ENCODE measurements at places on chromosomes 13 and 19. TPM values are rescaled to one million over a fixed set of nuclear protein-coding genes. Genes with fewer than 3 reads are reported as not detected.

The NUMBL gene
- 36.7 TPM for polyA plus RNA-seq

The CNN1 gene
- 43.0 TPM for polyA plus RNA-seq

The PALM gene
- 47.0 TPM for polyA plus RNA-seq

The ZNF836 gene
- polyA plus RNA-seq: 9.0 TPM

The FSD1 gene
- polyA plus RNA-seq: 1.2 TPM

The POSTN gene
- 1,188 TPM for polyA plus RNA-seq

- DNase-seq: no peak
These were observed 45.5 kb upstream of the C13orf46 start for GRCh38 chr13:114019367-114019766.

DNA sequence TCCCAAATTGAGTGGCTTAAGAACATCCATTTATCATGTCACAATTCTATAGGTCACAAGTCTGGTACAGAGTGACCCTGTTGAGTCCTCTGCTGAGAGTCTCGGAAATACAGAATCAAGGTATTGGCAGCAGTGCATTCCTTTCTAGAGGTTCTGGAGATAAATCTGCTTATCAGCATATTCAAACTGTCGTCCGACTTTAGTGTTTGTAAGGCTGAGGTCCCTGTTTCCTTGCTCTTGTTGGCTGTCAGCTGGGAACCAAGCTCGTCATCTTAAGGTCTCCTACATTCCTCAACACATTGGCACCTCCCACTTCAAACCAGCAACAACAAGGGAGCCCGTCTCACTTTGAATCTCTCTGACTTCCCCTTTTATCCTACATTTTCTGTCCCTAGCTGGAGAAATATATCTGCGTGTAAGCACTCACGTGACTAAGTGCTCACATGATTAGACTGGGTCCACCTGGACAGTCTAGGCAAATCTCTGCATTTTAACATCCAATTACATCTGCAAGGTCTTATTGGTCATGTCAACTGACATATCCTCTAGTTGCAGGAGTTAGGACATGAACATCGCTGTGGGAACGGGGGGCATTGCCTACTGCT, 886.8 kb downstream of the PCDH9 start:
- no peak for DNase-seq

DNA sequence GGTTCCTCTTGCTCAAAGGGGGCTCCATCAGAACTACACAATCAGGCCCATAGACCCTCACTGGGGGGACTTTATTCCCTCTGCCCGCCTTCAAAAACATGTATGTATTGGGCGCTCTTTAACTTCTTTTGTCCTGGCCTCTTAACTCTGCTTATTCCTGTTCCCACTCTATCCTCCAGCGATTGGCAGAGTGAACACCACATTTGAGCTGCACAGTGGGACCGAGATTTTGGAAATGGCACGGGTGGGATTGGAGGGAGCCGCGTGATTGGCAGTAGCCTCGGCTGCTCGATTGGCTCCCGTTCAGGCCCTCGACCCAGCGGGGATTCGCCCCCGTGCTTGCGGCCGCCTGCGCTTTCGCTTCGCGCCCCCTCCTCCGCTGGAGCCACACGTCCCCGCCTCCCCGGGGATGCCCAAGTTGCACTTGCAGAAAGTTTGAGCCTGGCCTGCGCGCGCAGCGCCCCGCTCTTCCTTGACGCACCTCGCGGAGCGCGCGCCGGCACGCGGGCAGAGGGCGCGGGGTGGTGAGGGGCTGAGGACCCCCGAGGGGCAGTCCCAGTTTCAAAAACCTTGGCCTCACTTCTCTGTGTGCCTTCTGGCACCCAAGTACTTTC, at the start of gene ZIC5:
Gene ZIC5, minus strand, starts transcription at position 192 of the 614 bp plus-strand sequence. Its CDS starts 164 bp downstream, at position 28.
- no peak for DNase-seq

DNA sequence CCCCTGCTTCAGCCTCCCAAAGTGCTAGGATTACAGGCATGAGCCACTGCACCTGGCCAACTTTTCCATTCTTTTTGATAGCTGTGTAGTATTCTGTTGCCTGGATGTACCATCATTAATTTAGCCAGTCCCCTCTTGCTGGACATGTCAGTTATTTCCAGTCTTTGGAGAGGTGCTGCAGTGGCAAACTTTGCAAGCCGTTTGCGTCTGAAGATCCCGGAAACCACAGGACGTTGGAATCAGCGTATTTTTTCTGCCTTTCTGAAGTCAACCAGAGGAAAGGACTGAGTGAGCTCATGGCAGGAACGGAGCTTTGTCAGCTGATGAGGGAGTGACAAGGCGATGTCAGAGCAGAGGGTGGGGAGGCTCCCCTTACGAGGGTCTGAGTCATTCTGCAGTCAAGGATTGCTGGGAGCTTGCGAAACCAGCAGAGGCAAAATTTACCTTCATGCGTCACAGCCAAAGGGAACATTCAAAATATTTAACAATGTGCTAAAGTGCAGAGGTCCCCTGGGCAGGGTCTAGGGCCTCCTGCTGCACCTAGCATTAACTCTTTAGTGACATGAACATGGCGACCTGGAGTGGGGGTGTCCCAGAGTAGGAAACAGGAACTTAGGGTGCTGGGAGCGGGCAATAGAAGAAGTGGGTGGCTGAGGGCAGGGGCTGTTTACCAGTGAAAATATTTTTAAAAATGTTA, 5.6 kb downstream of the C5AR1 start:
- no peak for DNase-seq

DNA sequence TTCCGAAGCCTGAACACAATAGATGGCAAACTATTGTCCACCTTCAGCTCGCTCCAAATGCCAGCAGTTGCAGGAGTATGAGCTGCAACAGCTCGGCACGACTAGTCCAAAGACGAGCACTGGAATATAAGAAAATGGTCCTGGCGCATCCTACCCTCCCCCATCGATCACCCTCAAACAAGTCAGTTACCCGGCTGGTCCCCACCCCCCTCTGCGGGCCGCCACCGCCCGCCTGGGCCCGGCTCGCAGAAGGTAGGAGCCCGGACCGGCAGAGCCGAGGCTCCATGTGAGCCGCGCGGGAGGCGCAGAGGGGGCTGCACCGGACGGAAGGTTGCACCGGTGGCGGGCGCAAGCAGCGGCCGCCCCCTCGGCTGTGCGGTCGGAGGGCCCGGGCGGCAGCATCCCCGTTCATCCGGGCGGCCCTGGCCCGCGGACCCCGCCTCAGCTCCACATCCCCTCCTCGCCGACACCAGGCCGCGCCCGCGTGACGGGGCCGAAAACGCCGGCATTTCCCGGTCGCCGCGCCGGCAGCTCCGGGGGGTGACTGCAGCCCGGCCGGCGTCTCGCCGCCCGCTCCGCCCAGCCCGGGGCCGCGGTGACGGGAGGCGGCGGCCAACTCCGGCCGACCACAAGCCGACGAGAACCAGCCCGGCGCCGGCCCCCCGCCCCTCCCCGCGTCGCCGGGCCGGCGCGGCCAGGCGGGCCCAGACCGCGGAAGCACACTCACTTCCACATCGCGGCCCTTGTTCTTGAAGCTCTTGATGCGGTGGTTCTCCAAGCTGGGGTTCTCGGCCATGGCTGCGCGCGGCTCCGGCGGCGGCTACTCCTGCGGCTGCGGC, 552 bp downstream of the KPNA3 start:
- peak; percentile 44 for DNase-seq

DNA sequence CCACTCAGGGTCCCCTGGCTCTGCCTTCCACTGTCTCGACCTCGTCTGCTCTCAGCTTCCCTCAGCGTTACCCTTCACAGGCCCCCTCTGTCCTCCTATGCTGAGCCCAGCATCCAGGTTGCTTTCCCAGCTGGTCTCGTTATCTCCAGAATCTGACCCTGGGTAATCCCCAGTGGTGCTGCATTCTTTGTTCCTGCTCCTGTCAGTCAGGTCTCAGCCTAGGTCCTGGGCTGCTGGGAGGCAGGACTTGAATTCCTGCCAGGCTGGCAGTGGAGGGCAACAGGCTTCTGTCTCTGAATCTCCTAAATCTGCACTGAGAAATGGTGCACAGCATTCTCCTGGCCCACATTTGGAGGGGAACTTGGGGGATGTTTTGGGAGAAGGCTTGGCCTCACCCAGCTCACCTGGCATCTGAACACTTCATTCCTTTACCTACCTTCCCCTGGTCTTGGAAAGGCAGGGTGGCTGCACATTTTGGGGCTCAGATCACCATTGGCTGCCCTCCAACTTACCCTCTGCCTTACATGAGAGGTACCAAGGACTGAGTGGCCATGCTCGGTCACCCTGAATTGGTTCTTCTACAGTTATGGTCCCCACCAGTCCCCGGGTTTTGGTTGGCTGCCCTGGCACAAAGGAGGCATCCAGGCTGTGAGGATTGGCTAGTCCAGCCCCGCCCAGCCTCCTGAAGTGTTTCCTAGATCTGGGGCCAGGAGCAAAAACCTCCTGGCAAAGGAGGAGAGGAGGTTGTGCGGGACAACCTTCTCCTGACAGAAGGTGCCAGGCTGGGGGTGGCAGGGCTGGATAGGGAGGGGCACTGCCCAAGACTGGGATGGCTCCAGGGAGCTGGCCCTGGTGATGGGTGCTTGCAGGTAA, at the start of gene CYP4F8:
Gene CYP4F8, plus strand, starts transcription at position 712 of the 873 bp plus-strand sequence. CDS start 399 bp downstream, outside the sequence.
- DNase-seq: no peak

DNA sequence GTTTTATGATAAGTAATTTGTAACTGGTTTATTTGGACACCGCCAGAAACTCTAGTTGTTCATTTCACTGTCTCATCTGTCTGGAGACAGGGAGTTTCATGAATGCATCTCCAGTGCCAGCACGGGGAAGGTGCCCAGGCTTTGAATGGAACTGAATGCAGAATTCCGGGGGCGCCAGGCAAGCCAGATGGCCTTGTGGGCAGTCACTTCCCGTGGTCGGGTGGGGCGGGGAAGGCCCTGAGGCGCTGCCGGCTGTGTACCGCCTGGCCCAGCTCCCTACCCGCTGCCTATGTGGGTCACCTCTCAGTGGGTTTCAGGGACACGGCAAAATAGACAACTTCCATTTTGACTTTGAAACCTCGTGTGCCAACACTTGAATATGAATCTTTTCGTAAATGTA, 28.8 kb upstream of the MCF2L start:
- no peak for DNase-seq

DNA sequence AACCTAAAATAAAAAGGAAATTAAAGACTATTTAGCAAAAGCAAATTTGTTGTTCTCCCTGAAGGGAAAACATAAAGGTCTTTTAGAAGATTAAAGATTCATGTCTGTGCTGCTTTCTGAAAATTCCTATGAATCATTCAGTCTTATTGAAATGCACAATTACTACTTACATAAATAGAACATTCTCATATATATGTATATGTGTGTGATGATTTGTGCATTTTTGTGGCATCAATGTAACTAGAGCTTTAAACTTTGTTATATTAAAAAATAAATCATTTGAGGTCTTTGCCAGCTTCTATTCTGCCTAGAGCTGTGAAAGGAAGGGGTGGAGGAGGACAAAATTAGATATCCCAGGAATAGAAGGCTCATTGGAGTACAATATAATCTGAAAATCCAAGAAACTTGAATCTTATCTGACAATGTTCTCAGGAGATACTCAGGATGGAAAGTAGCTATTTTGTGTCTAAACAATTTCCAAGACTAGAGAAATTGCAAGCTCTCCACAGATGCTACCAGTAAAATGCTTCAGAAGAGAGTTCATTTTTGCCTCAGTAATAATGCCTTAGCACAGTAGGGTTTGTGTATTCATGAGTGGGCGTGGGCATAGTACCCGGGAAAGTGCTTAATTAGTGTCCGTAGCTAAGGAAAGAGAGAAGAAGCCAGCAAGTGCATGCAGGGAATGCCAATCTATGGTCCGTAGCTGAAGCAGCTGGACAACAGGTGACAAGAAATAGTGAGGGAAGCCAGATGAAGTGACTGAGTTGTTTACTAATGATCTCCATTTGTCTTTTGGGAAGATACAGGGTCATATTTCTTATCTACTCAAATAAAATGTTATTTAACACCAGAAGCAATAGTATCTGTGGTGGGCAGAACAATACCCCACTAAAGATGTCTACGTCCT, 395.5 kb upstream of the NBEA start:
- no peak for DNase-seq

- DNase-seq: peak; percentile 62
These were observed 962 bp upstream of the IRS2 start for GRCh38 chr13:109787135-109787954.

DNA sequence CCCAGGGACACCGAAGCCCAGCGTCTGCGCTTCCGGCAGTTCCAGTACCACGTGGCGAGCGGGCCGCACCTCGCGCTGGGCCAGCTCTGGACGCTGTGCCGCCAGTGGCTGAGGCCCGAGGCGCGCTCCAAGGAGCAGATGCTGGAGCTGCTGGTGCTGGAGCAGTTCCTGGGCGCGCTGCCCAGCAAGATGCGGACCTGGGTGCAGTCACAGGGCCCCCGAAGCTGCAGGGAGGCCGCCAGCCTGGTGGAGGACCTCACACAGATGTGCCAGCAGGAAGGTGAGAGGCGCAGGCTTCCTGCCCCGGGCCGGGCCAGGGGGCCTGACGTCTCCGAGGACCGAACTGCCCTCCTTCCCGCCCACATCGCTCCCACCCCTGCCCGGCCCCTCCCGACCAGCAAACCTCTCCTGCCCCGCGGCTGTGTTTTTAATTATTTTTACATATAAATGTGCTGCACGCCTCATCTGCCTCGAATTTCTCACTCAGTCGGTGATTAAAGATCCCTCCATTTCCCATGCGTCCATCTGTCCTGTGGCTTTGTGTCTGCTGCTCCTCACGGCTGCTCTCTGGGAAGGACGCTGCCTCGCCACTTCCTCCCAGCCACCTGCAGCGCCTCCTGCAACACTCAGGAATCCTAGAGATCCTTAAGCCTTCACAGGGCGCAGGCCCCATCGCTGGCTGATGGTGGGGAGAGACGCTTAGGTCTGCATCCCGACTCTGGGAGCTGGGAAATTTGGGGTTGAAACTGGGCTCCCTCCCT, 4.3 kb downstream of the ZSCAN1 start:
- DNase-seq: no peak

DNA sequence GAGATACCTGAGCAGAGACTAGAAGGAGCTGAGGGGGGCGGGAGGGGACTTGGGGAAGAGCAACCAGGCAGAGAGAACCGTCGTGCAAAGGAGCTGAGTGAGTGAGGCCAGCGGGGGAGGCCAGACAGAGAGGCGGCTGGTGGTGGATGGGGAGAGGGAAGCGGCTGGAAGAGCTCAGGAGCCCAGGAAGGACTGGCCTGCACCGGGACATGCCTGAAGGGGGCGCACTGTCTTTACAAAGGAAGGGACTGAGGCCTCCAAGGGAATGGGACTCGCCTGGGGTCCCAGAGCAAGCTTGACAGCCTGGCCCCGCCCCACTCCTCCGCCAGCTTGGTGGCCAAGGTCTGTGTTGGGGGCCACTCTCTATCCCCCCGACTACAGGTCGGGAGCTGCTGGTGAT, 14.9 kb downstream of the ONECUT3 start:
- no peak for DNase-seq

- DNase-seq: no peak
These were observed 218.1 kb downstream of the TBC1D4 start for GRCh38 chr13:75263741-75264407.

DNA sequence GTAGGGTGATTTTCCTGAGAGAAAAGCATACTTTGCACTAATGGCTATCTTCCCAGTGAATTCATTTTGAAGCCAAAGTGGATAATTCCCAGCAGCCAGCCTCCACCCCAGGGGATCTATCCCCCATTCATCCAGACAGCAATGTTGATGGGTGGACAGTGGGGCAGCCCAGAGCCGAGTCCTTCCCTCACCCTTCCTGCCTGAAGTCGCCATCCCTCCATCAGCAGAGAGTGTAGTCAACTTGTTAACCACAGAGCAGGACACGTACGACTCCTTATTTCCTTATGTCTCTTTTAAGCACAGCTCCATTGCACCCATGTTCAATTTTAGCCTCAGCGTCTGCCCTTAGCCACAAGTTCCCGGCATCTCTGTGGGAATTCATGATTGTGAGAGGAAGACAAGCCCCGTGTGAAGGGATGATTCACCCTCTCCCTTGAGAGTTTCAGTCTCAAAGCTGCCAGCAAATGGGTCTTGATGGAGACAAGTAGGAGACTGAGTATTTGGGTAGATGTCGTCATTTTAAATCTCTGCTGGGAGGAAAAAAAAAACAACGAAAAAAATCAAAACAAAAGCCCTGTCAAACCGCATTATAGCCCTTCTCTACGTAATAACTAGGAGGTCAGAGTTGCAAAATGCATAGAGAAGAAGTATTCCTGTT, 58.3 kb upstream of the MEDAG start:
- no peak for DNase-seq
